Activated CD8-positive, alpha-beta memory T cell treated with anti-CD3 and anti-CD28 coated beads for 1 hour (primary cell): ENCODE measurements at places on chromosomes 2 and 18.

DNA sequence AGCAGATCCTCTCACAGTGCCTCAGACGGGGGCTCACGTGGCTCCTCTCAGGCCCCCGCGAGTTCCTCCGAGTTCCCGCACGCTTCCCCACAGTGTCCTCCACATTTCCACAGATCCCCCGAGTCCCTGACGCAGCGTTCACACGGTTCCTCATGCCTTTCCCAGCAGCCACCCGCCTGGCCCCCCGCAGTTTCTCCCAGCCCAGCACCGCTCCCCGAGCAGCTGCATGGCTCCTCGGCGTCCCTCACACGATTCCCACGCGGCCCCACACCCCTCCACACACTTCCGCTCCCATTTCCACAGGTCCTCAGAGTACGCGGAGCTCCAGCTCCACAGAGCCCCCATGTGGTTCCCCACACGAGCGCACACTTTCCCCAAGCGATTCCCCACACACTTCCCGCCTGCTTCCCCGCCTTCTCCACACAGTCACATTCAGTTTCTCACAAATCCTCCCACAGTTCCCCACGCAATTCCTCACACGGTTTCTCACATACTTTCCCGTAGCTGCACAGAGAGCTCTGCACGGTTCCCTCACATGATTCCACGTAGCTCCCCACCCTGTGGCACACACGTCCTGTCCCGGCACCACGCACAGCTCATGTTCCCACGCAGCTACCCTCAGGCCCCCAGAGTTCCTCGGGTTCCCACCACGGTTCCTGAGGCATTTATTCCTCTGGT, 39.9 kb downstream of the KIF1A start:
- DNase-seq: no peak

DNA sequence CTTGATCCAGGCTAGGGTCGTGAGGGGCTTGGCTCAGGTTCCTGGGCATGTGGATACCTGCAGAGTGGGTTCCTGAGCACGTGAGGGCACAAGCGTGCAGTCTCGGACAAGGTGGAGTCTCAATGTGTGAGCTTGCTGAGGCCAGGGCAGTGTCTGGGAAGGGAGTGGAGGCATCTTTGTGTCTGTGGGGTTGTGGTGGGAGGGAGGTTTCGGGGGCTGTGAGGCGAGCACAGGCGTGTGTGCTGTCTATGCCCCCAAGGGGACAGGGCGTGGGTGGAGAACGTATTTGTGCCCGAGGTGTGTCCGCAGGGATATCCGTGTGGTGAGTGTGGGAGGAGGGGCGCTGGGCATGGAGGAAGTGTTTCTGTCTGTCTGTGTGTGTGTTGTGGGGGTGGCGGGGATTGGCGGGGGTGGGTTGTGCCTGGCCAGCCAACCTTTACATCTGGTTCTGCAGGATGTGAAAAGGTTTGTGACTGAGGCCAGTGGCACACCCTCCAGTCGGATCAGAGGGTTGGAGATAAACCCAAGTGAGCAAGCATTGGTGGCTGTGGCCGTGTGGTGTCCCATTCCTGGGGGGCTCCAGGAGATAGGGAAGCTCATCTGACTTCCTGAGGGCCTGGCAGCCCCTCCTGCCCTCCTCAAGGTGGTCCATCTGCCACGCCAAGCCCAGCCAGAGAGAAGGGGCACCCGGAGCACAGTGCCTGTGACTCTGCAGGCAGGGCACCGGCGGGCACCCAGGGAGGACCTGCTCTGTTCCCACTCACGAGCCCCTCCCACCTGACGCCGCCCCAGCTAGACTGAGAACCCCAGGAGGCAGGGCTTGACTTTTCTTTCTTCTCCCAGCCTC, 57.1 kb downstream of the ZFP36L2 start:
- no peak for DNase-seq

DNA sequence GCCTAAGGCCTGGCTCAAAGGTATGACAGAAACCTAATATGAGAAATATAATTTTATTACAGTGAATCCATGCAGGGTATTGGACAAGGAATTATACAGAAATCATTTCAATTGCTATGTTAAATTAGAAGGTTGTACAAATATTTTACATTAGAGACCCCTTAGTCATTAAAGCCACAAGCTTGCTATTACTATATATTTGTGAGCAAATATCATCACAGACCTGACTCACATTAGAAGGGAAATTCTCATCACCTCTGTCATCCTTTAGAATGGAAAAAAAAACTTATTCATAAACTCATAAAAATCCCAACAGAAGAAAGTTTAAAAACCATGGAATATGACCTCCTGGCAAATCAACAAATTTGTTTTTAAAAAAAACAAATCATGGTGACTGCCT, 277.9 kb downstream of the DCC start:
- DNase-seq: no peak

DNA sequence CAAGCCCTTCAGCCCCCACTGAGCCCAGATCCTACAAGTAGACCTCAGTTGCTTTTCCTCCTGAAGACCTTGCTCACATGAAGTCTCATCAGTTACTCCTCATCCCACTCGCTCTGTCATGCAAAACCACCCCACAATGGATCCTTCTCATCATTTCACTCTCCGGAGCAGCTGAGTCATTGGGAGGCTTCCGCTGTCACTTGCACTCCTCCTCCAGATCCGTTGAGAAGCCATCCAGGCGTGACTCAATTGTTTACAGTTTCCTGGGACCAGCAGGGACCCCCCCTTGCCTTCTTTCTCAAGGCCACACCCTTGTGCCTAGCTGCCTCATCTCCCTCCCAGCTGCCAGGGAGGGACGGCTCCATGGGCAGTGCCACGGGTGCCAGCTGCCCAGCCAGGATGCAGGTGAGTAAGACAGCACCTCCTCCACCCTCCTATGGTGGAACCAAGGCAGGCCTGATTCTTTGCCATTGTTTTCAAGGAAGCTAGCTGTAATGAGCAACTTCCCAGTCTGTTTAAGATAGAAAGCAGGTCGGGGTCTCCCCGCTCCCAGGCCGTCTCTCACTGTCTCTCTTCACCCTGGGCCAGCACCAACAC, 16.3 kb downstream of the GPR55 start:
- no peak for DNase-seq

GRCh38 chr18:25169701-25170100, 182.3 kb downstream of the ZNF521 start:
- no peak for DNase-seq

- no peak for DNase-seq
Measured at GRCh38 chr2:143710196-143710595, 581.0 kb downstream of the ARHGAP15 start.

DNA sequence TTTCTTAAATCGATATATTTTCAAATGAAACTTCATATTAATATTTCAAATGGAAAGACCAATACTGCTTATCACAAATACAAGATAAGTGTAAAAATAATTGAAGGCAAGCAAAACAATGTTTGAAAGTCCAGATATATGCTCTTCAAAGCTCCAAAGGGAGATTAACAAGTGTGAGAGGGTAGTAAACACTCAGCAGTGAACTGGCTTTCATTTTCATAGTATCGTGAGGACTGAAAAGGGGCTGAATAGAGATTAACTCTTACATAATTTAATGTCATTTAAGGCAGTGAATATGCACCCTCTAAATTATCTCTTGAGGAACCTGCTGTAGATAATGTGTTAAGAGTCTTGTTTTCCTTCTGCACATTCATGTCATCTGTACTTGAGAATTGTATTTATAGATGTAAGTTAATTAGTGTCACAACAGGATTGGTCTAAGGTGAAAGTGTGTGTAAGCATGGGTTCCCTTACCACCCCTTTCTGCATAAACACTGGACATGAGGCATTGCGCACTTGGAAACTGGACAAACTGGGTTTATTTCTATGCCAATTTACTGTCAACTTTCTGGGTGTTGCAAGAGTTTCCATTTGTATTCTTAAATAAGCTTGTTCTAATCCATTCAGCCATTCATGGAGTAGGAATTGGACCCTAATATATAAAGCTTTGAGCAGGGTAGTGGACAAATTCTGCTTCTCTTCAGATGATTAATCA, 76.7 kb upstream of the SESTD1 start:
- DNase-seq: no peak

DNA sequence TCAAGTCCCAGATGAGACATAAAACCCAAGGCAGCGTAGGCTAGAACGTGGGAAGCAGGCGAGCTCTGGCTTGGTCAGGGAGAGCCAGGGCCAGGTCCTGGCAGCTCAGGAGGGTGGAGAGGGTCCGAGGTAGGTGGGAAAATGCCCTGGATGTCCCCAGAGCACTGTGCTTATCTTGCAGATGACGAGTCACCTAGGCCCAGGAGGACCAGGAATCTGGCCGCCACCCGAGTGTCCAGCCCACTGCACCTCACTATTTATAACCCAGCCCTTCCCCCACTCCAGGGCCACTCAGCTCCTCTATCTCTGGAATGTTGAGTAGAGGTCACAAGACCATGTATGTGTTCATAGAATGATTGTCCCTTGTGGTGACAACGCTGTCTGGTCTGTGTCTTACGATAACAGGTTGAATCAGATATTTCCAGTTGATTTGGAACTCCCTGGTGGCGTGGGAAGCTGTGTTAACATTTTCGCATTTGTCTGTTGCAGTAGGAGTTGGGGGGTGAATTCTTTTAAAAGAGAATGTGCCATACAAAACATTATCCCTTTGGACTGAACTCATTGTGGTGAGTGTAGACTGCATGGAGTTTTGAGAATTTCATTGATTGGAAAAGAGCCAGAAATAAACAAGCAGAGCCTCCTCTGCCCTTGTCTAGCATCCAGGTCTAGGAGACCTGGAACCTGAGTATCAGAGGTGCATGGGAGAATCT, 47.5 kb downstream of the EMILIN2 start:
- no peak for DNase-seq

DNA sequence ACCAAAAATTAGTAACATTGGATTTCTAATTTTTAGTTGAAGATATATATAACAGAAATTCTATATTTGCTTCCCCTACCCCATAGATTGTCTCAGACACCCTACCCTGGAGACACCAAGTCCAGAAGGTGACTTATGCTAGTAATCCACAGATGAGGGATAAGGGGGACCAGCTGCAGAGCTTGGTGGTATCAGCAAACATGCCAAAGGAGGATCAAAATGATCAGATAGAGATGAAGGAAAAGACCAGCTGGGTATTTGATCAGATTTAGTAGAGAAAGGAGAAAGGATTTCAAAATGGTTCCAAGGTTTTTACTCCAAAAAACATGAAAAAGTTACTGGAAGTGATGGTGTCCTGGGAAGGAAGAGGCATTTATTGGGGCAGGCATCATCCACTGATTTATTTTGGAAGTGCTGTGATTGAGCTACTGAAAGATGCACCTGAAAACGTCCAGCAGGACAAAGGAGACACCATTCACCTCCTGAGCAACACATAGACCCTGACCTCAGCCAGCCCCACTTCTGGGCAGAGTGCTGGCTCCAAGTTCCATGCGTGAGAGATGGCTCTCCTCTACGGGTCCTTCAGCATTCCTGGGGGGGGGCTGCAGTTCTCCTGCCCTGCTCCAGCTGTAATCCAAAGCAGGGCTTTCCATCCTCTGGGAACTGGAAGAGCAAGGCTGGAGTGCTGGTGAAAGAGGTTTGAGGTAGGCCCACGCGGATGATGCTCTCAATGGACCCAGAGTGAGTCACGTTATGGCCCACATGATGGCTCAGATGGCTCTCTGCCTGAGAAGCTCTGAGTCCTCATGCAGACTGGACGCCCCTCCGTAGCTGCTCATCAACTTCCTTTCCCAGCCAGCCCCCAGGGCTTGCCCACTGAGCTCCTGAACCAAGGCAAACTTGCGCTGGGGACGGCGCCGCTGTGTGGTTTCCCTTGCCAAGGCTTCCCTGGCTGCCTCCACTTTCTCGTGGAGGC, 3.7 kb upstream of the LRRFIP1 start:
- no peak for DNase-seq

- no peak for DNase-seq
Measured at GRCh38 chr2:85355521-85355920, 952 bp downstream of the ELMOD3 start.

GRCh38 chr2:230429513-230429912, 13.5 kb downstream of the SP100 start:
- DNase-seq: no peak

DNA sequence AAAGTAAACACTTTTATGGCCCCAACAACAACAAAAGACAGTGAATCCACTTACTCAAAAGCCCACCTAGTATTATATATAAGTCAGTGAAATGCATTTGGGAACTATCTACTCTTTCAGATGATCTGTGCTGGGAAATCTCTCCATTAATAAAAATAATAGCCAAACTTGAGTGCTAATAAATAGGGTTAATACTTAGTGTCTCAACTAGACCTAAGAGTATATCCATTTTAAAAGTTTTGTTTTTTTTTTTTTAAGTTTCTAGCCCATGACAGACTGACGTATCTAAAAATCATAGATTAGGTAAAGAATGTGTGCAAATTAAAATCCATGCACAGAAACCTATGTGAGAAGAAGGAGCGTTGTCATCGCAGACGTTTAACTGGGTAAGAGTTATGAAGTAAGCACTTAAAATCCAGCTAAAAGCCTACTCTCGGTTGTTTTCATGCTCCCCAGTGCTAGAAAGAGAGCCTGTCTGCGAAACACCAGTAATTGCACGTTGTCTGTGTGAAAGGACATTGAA, 83.4 kb upstream of the PELI1 start:
- DNase-seq: no peak

DNA sequence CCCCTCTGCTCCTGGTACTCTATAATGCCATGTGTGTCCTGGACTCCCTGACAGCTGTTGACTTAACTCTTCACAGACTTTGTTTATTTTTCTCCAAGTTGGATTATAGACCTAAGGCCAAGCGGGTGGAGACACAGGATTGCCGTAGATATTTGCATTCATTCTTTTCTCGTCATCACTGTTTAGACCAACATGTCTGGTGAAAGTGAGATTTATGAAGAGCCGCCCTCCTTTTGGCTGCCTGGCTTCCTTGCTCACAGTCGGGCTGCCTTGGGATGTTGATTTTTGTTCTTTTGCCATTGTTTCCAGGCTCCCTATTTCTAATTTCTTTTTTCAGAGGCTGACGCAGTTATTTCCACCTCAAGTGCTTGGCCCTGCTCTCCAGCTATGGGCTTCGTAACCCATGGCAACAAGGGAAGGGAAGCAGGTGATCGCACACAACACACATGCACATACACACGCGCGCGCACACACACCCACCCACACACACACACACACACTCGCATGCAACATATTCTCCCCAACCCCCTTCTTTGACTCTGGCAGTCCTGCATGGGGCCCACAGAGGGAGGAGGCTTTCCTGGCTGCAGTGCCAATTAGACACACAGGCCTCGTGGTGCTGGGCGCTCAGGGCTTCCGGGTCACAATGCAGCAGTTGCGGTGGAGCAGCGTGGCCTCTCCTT, 296.5 kb downstream of the MTX2 start:
- DNase-seq: no peak

DNA sequence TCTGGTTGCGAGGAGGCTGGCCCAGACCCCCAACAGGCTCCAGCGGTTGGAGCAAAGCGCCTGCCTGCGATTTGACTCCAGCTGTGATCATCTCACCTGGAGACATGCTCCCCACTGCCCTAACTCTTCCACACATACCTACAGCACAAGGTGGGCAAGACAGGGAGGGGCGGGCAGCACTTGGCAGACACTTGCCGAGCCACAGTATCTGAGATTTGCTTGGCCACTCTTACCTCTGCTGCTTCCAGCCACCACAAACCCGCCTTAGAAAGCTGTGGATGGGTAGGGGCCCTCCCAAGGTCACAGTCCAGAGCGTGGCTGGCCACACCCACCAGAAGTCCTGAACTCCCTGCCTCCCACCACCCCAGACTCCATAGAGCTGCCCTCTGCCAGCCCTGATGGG, 8.2 kb downstream of the CYP26B1 start:
- no peak for DNase-seq
